Stimulated activated CD4-positive, alpha-beta T cell treated with anti-CD3 and anti-CD28 coated beads, Interleukin-15, amount 100 ng/mL, for 24 hours (primary cell): ENCODE measurements at places on chromosomes 4 and X.

DNA sequence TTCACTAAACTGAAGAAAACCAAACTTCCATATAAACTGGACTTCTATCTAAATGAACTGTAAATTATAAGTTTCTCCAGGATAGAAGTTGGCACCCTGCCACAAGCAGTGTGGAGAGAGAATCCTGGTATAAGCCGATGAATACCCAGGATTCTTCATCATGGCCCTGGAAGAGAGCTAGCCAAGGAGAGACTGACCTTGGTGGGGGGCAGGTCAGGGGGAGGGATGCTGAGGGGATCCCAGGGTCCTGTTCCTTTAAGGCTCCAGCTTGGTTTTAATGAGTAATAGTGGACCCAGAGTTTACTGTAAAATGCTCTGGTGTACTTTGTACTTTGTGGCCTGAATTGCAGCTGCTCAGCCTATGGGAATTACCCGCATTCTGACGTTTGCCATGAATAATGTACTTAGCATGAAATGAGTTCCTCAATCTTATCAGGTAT, 16.9 kb downstream of the RASSF6 start:
- no peak for DNase-seq

- DNase-seq, result peak; percentile 86
These were observed at the start of gene HSD17B11 for GRCh38 chr4:87390891-87391575. Gene HSD17B11, minus strand, starts transcription at chr4:87391188. Its CDS starts 118 bp downstream, at chr4:87391070.

GRCh38 chrX:121671649-121672048, 624.2 kb downstream of the GLUD2 start:
- DNase-seq, result no peak

GRCh38 chrX:33183361-33183760, 28.0 kb downstream of the DMD start:
- no peak for DNase-seq

GRCh38 chrX:41596596-41596995, 92.2 kb upstream of the GPR34 start:
- DNase-seq, result no peak

DNA sequence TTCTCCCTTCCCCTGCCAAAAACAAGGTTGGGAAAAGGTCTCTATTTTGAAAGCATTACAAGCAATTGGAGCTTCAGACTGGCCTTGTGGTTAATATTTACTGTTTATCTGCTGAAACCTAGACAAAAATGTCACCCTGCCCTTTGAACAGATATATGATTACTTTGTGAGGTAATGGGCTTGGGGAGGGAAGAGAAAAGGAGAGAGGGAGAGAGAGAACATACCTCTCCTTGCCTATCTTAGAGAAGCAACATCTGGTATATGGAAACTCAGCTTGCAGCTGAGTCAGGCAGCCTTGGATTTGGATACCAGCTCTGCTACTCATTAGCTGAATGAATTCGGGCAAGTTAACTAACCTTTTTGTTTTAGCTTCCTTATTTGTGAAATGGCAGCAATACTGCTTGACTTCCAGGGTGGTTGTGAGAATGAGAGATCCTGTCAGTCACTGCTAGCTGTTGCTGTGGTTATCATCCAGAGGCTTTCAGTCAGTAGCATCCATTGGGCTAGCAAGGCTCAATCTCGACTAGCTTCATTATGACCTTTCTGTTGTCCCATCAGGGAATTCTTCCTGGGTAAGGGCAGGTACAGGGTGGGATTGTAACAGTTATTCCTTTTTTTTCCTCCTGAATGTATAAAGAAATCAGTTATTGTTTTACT, 41.1 kb downstream of the ZFX start:
- no peak for DNase-seq

GRCh38 chrX:138519296-138519695, 192.2 kb downstream of the FGF13 start:
- DNase-seq, result no peak

- DNase-seq, result no peak
These were observed 260.1 kb upstream of the ETNPPL start for GRCh38 chr4:109022961-109023360.

- DNase-seq, result no peak
These were observed 19.7 kb downstream of the ZGRF1 start for GRCh38 chr4:112616984-112617383.

DNA sequence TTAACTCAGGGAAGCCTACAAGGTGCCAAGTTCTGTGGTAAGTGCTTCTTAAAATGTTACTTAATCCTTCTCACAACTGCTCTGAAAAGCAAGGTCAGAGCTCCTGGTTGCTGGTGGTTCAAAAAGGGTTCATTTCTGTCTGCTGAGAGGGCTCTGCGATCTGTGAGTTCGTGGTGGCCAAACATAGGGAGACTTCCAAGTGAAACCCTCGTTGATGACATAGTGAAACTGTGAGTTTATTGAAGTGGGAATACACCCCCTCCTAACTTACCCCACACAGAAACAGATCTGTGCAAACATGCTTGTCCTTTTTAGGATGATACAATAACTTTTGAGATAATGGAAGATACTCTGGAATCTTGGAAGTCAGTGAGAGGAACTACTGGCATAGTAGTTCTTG, 164.8 kb upstream of the PGRMC2 start:
- DNase-seq, result no peak

DNA sequence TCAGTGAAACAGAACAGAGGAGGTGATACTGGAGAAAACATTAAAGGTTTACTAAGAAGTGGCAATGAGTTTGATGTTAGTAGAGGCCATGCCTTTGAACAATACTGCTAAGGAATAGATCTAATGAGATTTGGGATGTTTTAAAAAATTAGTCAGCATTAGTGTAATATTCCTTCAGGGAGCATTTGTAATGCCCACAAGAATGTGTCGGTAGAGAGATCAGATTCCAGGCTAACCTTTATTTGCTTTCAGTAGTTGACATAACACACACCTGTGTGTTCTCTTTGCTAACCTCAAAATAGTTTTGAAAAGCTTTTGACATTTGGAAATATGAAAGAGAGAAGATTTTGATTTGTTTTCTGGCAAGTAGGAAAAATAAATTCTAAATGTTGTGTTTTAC, 328.8 kb downstream of the BMPR1B start:
- no peak for DNase-seq

DNA sequence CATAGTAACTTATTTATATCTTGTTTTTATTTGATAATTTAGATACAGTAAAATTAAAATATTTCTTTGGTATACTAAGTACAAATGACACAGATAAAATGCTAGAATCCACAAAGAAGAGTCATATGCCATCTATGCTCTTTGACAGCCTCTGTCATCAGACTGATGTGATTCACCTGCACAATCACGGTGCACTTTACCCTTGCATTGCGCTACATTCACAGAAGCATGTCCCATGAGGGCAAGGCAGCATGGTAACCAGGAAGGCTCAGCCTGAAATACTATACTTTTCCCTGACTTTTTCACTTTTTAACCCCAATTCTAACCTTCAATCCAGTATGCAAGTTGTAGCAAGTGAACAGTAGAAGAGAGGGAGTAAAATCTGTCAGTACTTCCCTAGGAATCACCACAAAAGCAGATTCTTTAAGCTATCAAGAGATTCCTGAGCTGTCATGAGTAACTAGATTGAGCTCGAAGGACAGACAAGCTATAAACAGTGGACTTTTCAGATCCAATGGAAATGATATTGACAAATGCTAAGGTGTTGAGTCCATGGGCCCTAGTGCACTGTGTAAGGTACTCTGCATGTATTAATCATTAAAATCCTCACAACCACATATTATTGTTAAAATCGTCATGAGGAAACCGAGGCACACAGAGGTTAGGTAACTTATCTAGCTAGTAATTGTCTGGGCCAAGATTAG, 14.2 kb downstream of the SEC24D start:
- no peak for DNase-seq

DNA sequence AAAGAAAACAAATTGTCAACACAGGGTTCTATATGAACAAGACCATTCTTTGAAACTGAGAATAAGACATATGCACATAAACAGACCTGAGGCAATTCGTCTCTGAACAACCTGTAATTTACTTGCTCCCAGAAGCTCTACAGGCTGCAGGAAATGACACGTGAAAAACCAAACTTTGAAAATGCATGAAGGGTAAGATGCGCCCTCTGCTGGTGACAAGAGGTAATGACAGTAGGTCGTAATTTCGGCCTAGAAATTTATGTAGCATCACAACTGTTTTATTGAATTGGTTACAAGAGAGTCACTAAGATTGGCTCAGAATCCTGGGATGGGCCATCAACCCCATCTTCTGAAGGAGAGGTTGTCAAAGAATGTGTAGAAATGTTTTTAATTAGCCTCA, 276.5 kb downstream of the PPP4R3C start:
- DNase-seq, result peak; percentile 10

DNA sequence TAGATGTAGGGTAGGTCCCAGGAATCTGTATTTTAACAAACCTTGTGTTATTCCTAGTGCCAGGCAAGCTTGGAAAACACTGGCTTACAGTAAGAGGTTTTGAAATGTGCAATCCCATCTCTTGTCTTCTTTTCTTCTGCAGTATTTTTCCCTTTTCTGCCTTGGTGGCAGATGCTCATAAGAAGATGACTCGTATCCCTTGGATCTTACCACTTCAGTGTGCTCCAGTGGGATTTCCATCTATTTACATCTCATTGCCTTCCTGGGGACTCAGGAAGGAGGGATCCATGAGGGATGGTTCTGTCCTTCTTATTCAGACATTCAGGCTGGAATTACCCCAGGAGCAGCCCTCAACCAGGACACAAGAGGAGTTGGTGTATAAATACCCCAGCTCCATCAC, 136.6 kb downstream of the NHS start:
- DNase-seq, result no peak

DNA sequence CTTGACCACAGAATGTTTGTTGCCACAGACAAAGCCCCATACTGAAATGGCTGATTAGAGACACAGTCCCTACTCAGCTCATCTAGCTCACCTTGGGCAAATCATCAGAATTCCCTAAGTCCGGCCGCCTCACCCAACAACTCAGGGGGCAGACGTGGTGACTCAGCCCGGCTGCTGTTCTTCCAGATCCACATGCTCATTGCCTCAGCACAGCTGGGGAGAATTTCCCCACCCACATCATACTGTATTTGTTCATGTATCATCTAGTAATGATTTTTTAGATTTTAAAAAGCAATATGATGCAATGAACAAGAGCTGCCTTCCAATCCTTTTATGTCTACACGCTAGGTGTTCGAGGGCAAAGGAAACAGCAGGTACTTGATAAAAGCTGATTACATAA, 333.8 kb upstream of the TENM3 start:
- DNase-seq, result no peak

DNA sequence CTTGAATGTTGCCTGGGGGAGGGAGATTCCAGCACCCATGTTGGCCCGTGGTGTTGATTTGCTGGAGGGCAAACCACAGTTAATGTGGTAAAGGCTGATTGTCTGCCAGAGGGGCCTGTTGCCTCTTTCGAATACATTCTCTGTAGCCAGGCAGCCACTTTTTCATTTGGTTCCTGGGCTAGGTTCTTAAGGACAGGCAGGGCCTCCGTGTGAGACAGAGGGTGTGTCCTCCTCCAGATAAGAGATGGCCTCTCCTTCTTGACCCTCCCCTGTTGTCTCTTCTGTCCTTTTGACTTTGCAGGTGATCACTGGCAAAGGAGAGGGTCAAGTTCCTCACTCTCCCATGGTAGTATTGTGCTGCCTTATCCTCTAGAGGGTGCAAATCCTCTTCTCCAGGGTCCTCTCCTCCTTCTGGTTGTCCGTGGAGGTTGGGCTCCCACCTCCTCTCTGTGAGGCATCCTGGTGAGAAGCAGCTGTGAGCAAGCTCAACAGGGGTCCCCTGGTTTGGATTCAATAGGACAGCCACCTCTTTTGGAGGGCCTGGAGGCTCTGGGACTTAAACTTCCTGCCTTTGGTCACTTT, 44.9 kb downstream of the ZNF182 start:
- peak; percentile 11 for DNase-seq

DNA sequence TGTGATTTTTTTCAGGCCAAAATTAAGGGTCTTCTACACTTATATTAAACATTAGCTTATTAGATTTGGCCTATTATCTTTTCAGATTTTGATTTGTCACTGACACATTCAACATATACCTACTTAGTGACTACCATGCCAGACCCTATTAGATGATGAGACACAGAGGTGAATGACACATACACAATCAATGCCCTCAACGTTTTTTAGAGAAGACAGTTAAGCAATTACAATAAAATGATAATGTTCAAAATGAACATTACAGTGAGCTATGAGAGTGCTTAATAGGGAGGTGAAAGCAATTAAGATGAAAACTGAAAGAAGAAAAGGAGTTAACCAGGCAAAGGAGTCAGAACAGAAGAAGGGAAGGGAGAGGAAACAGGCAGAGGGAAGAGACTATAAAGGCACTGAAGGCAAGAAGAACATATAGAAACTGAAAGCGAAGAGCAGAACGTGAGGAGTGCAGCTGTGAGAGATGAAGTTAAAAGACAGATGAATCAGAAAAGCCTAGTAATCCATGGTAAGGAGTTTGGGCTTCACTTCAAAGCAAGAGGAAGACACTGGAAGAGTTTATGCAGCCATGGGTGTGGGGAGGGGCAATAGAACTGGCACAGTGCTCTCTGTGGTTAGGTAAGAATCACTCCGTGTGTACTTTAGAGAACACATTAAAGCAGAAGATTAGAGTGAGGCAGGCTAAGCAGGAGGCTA, 119.0 kb downstream of the REELD1 start:
- DNase-seq, result peak; percentile 34

GRCh38 chr4:155545456-155545855, 121.2 kb upstream of the GUCY1A1 start:
- DNase-seq, result no peak

DNA sequence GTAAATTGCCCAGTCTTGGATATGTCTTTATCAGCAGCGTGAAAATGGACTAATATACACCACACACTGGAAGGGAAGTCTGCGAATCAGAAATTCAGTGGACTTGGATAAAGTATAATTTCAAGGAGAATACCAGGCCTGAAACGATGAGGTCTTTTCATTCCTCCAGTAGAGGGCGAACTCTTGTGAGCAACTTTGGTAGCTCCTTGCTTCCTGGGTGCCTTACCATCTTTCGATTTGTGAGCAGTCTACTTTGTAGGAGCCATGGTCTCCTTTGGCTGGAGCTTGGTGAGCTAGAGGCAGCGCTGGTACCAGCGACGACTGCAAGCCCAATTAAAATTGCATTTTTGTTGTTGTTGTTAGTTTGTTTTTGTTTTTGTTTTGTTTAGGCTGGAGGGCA, 791.9 kb downstream of the FAT4 start:
- DNase-seq, result no peak

DNA sequence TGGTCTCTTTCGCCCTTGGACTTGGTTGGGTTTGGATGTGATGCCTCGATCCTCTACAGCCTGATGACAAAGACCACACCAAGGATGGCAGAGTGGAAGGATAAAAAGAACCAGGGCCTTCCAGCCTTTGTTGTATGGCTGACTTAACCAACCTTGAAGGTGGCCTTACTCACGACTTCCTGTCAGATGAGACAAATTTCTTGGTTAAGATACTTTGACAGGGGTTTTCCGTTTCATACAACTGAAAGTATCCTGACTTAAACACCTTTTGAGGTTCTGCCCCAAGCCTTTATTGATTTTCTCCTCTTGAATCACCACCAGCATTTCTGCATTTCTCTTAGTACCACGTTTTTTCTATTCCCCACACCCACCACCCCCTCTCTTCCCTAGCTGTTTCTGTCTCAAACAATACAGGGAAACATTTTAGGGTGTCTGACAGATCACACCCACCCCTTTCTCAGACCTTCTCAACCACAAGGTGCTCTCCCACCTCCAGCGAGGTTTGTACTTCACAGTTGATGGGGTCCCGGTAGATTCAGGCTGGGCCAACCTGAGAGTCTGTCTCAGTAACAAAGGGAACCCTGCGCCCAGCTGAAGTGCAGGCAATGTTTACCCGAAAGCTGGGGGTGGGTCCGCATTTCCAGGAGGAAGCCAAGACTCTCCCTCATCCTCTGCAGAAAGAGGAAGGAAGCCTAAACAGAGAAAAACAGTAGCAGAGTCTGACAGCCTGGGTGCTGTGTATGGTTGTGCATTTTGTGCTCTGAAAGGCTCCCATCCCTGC, 5.0 kb upstream of the TSPAN5 start:
- DNase-seq, result peak; percentile 79

GRCh38 chrX:131728295-131729145, 184.6 kb downstream of the OR13H1 start:
- no peak for DNase-seq
